ENCODE measurements at places on chromosomes 5 and 9. TPM values are rescaled to one million over a fixed set of nuclear protein-coding genes. Genes with fewer than 3 reads are reported as not detected.

- no peak overlapping the region for H3K4me3 ChIP-seq
- DNase-seq, result no peak
- H3K4me1 ChIP-seq, result peaks cover 3% of the 10 kb centered on the region
- peaks cover 9% of the 10 kb centered on the region for H3K36me3 ChIP-seq
- H3K27me3 ChIP-seq, result no peaks in the 10 kb centered on the region
Observed at GRCh38 chr5:127985811-127986325, 97.7 kb upstream of the SLC12A2 start.

- peaks cover 2% of the 10 kb centered on the region for H3K4me1 ChIP-seq
- H3K4me3 ChIP-seq, result no peak overlapping the region
- DNase-seq, result no peak
- H3K27ac ChIP-seq, result no peak overlapping the region
- H3K36me3 ChIP-seq, result no peaks in the 10 kb centered on the region
Observed at GRCh38 chr5:2139478-2139877, 256.8 kb upstream of the IRX4 start.

GRCh38 chr9:136441191-136441680 lies 1.6 kb upstream of the INPP5E start:
- H3K4me3 ChIP-seq, result no peak overlapping the region
- no peak for DNase-seq
- H3K27me3 ChIP-seq, result no peaks in the 10 kb centered on the region
- peaks cover 19% of the 10 kb centered on the region for H3K4me1 ChIP-seq
- no peak overlapping the region for H3K27ac ChIP-seq
- peaks cover 4% of the 10 kb centered on the region for H3K36me3 ChIP-seq

DNA sequence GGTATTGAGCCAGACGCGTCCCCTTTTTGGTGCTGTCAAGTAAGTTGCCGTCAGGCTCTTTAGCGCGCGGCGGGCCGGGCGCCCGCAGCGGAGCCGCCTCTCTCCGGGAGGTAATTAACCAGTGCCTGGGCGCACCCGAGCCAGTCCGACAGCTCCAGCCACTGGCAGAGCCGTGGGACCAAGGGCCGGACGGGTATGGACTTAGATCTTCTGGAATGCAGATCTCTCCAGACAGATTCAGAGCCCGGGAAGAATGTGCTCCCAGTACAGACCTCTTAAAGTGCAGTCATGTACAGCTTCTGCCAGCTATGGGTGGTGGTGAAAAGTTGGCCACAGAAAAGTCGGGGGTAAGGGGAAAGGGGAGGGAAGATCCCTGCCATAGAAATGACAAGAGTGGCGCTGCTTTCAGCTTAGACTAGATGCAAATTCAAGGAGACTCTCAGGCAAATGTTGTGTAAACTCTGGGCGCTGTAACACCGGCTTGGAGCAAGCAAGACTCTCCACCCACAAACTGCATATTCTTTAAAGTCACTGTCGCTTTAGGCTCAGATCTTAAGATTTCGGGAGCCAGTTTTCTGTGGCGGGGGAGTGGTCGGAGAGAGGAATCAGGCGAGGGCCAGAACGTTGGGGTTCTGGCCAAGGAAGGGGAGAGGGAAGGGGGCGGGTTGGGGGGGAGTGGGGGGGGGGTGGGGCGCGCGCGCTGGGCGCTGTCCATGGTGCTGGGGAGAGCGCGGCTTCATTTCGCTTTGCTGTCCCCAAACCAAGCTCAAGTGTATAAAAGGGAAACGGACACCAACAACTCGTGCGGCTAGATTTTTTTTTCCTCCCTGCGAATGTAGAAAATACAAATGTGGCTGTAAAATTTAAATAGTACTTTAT lies 29.2 kb downstream of the NR2F1 start:
- peaks cover 15% of the 10 kb centered on the region for H3K4me1 ChIP-seq
- no peak for DNase-seq
- H3K4me3 ChIP-seq, result no peak overlapping the region
- no peaks in the 10 kb centered on the region for H3K36me3 ChIP-seq
- peaks cover 84% of the 10 kb centered on the region for H3K27me3 ChIP-seq

The PIP5K1B gene
- total RNA-seq, result 1.9 TPM

The RLN1 gene
- 1.1 TPM for total RNA-seq

The SLC45A2 gene
- total RNA-seq, result not detected

The GAPVD1 gene
- total RNA-seq, result 44.0 TPM

The SEC24A gene
- 24.2 TPM for total RNA-seq

The RNF208 gene
- total RNA-seq, result 7.1 TPM
